ENCODE measurements at places on chromosomes 6 and 20.
A peak's percentile ranks its signal among the peaks of the same experiment; 100 is the strongest.

DNA sequence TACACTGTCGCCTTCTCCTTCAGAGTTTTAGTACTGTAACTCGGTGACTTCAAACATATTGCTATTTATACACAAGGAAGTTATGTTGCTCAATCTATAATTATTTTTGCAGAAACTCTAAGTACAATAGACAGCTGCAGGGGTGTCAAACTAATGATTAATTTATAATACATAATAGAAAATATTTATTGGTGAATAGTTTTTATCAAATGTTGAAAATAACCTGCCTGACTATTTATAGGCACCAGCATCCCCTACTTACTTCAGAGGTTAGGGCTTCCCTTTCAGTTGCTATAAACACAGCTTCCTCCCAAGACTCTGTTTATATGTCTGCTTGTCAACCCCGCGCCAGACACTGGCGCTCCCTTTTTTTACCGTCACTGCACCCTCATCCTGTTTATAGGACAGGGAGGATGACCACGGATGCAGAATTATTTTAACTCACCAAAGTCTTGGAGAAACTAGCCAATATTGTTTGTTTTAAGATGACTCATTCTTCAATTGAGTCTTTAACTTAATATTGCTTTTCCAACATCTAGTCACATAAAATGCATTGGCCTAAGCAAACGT, 225.0 kb downstream of the ALDH8A1 start:
- DNase-seq = peak; percentile 84

GRCh38 chr6:41604006-41604405, 34.3 kb upstream of the MDFI start:
- DNase-seq = no peak

DNA sequence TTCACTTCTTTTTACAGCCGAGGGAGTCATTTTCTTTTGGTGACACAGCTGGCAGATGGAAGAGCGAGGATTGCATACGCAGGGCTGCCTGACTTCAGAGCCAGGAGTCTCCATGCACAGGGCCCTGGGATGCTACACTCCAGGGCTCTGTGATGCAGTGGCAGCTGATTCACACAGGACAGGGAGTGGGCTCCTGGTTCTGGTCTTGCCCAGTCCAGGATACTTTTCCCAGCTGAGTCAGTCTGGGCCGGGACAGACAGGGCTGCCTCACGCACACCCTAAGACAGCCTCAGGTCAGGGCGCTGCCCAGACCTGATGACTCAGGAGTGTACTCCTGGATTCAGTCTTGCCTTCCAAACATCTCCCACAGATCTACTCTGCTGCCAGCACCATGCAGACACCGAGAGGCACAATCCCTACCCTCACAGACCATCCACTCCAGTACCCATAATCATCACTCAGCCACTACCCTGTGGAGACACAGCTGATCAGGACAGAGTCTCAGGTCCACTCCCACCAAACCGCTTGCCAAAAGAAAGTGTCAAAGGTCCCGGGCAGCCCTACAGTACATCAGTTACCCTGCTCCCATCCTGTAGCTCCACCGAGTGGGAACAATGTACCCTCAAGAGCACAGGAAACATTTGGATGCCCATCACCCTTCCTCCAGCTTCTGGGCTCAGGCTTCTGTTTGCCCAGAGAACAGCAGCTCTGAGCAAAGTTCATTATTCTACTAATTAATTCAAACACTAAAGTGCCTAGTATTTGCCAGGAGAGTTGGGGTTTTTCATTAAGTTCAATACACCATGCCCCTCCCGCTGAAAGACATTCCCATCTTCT, 11.5 kb downstream of the SDC4 start:
- DNase-seq = peak; percentile 84

GRCh38 chr20:14142171-14142570, 146.9 kb downstream of the MACROD2 start:
- peak; percentile 42 for DNase-seq

GRCh38 chr20:62133864-62134263, 9.3 kb downstream of the PSMA7 start:
- DNase-seq = no peak
